ENCODE measurements at places on chromosomes 1 and 21.
A peak's percentile ranks its signal among the peaks of the same experiment; 100 is the strongest.

DNA sequence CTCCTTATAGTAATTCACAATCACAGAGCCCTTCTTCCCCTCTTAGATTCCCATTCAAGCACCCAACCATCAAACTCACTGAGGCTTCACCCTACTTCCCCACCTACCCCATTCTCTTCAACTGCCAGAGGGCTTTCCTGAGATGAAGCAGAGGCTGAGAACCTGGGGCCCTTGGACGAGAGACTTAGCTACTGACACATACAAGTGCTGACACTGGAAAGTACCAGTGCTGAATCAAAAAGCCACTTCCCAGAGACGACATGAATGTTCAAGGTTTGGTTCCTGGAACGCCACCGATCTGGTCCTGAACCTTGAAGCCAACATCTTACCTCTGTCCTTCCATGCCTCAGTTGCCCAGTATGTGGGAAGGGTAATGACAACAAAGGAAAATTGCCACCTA, 16.6 kb upstream of the RAP1A start:
- DNase-seq: no peak

- DNase-seq: no peak
These were observed 38.7 kb downstream of the ALPL start for GRCh38 chr1:21547876-21548275.

- no peak for DNase-seq
These were observed 36.0 kb downstream of the PTPRU start for GRCh38 chr1:29272147-29272907.

DNA sequence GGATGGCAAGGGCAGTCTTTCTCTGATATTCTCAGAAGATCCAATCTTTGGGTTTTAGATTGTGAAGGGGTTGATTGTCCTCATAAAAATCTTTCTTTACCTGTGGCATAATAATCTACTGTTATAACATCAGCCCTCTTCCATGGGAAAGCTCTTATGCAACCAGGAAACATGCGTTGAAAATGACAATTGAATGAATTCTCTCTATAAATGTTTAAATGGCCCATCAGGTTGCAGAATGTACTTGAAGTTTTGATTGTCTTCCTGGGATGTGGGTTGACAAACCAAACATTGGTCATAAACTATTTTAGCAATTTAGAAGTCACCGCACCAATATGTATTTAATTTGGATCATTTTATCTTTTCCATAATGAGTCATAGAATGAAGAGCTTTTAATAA, 31.7 kb upstream of the ITLN1 start:
- no peak for DNase-seq

GRCh38 chr1:162204129-162204822, 134.8 kb downstream of the NOS1AP start:
- no peak for DNase-seq

DNA sequence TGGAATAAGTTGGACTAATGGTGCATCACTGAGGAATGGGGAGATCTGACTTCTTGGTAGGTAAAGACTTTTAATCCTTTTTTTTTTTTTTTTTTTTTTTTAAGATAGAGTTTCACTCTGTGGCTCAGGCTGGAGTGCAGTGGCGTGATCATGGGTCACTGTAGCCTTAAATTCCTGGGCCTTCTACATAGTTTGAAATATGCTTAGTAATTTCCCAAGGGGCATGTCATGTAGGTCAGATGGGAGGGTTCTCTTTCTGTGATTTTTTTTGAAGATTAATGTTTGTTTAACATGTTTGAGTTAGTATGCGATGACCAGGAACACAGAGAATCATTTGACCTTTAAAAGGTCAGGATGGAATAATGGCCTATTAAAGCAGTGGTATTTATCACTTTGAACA, 129.1 kb downstream of the S1PR1 start:
- no peak for DNase-seq

DNA sequence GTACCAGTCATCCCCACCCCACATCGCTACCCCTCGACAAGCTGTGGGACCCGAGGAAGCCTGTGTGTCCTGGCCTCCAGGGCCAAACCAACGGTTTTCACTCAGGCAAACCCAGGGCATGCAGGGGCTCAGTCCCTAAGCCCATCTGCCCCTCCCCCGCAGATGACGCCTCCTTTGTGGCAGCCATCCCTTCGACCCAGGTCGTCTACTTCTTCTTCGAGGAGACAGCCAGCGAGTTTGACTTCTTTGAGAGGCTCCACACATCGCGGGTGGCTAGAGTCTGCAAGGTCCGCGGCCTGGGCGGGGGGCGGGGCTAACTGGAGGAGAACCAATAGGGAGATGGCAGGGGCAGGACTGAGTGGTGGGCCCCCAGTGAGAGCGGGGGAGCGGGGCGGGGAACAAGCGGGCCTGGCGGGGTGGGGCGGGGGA, 7.4 kb downstream of the SEMA4A start:
- peak; percentile 48 for DNase-seq

GRCh38 chr1:28110555-28110954, 22.1 kb upstream of the EYA3 start:
- DNase-seq: no peak

DNA sequence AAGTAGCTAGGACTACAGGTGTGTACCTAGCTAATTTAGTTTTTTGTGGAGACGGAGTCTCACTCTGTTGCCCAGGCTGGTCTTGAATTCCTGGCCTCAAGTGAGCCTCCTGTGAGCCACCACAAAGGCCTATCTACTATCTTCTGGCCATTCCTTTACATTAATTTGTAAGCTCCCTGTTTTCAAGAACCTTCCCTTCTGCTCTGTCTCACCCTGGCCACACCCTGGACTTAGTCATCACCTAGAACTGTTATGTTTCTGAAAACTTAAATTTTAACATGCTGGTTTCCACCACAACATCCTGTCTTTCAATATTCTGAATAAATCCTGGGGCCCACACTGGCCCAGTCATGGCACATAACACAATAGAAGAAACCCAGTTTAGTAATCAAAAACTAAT, 4.9 kb upstream of the B4GALT3 start:
- DNase-seq: no peak

DNA sequence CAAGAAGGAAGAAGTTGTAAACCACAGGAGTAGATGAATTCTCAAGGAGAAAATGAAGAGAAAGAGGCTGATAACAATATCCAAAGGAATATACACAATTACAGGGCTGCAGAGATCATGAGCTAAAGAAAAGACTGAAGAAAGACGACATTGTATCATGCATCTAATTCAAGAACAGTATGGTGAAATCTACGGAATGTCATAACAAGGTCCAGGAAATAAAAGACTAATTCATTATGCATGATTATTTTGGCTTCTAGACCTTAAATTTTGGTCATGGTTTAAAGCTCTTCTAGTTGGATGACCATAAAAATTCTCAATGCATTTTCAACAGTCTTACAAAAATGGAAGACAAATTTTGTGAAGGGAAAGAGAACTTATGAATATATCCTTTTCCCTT, 71.7 kb downstream of the SH3GLB1 start:
- DNase-seq: no peak

DNA sequence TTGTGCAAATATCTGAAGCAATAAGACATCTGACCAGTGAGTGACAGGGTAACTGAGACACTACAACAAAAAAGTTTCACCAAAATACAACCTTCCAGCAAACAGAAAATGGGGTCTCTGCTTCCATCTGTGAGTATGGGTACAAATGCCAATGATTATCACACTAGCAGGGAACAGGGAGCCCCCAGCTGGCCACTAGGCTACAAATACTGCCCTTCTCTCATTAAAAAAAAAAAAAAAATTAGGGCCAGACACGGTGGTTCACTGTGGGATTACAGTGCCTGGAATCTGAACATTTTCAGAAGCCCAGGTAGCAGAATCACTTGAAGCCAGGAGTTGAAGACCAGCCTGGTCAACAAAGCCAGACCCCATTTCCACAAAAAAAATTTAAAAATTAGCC, 48.4 kb upstream of the EDARADD start:
- DNase-seq: no peak

GRCh38 chr1:168932539-168932938, 174.0 kb upstream of the ATP1B1 start:
- DNase-seq: no peak
